ENCODE measurements at places on chromosomes 4 and X.

GRCh38 chrX:21171181-21171580 is 203.0 kb upstream of the CNKSR2 start:
- no peak for DNase-seq

DNA sequence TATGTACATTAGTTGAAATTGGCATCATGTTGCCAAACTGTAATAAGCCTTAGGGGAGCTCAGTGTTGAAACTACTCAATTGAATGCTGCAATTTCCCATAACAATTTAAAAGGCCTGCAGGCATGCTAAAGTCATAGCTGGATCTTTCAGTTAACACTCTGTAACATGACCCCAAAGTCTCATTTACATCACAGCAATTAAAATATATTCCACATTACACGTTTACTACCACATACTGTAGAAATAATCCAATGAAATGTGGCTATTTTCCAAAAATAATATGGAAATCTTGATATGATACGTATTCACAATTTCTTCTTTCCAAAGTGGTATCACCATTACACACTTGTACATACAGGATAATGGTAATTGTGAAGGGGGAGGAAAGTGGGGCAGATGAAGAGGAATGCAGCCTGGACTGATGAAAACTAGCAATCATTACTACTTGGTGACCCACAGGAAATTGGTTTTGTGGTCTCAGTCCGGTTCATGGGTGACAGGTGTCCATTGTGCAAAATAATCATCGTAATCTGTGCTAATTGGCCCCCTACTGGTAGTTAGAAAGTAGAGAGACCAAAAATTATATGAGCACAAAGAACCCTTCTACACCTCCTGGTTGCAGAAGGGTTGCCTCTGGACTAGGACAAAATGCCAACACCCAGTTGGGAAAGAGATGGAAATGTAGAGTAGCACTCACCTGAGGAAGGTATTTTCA is 63.7 kb downstream of the TENM3 start:
- DNase-seq, result no peak

DNA sequence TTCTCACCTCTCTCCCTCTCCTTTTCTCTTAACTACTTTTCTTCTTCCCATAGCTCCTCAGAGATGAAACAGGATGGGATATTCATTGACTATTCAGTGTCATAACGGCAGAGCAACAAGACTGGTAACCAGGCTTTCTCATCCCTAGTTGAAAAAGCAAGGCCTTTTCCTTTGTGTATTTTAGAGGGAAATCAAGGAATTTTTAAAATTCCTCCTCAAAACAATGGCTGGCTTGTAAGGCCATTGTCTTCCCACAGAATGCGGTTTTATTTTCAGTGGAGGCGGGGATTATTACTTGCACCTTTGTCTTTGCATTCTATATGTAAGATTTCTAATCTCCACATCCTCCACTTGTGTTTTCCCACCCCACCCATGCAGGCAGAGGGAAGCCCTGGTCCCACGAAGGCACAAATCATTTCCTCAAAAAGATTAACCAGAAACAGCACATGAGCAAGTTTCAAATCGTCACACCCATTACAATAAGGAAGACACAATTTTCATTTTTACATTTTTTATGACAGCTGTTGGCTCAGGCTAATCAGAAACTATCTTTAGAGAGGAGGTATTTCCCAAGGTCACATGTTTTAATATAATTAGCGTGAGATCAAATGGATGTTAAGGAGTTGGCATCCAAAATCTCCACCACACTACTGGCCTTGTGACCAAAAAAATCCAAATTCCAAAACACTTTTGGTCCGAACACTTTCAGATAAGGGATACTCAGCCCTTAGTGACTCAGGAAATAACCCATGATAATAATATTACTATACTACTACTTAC is 53.0 kb upstream of the KDR start:
- no peak for DNase-seq

- no peak for DNase-seq
Observed at GRCh38 chrX:133563705-133564104, 148.4 kb upstream of the GPC4 start.

- no peak for DNase-seq
Observed at GRCh38 chr4:124757126-124757525, 44.6 kb upstream of the ANKRD50 start.

Measured in Jurkat, Clone E6-1 (cell line).